GM13976 (cell line): ENCODE measurements at places on chromosomes 5 and 9.

- no peak for DNase-seq
These were observed 791.9 kb upstream of the CDH6 start for GRCh38 chr5:30401479-30402058.

DNA sequence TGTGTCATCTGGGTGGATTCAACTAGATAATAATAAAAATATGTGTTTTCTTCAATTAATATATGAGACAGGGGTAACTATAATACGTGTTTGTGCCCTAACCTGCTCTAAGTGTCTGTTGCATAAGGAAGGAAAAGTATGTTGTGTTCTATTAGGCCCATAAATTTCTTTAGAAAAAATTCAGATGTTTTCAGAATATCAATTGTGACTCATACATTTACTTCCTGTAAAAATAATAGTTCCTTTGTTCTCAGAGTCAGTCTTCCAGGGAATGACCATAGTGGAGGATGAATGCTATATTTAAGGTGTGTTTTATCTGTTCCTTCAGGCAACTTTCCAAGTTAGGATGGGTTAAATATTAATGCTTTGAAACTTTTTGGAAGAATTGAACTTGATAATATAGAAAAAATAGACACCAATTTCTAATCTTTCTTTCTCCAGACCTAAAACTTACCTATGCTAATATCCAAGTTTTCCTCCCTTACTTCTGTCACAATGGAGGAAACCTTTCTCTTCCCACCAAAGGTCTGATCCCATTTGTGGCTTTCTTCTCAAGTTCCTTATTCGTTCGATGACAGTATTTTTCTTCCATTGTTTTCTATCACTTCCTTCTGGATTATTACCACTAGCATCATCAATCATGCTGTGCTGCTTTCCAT lies 49.9 kb downstream of the ISL1 start:
- no peak for DNase-seq

DNA sequence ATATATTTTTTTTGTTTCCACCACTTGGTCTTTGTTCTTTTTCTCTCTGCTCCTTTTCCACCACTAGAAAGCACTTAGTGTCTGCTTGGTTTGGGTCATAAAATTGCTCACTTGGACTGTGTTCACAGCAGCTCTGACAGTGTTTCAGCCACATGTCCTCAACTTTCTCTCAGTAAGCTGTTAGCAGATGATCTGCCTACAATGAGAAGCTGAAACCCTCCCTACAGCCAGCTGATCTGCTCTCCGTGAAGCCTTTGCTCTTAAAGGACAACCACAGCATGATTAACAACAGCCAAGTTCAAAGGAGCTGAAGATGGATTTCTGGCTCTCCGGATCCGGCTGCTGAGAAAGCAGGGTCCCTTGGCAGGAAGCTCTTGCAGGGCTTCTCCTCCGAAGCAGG lies 31.6 kb downstream of the PRLR start:
- no peak for DNase-seq

GRCh38 chr9:87725900-87726709 lies at the start of gene CTSL:
CTSL (plus strand) TSS chr9:87726119; CDS start chr9:87727604, 1,485 bp downstream.
- peak; percentile 45 for DNase-seq

- DNase-seq: no peak
These were observed 4.3 kb downstream of the RPL12 start for GRCh38 chr9:127446713-127447415.

- DNase-seq: no peak
These were observed 376.4 kb downstream of the OSTF1 start for GRCh38 chr9:75464726-75465125.

- DNase-seq: peak; percentile 39
These were observed 25.5 kb downstream of the AGTPBP1 start for GRCh38 chr9:85716031-85716877.

GRCh38 chr9:137694962-137695875 lies 76.4 kb downstream of the EHMT1 start:
- DNase-seq: peak; percentile 75

GRCh38 chr5:43268188-43268820 lies 44.9 kb downstream of the HMGCS1 start:
- DNase-seq: no peak

GRCh38 chr5:144009116-144009515 lies 161.3 kb downstream of the YIPF5 start:
- no peak for DNase-seq

DNA sequence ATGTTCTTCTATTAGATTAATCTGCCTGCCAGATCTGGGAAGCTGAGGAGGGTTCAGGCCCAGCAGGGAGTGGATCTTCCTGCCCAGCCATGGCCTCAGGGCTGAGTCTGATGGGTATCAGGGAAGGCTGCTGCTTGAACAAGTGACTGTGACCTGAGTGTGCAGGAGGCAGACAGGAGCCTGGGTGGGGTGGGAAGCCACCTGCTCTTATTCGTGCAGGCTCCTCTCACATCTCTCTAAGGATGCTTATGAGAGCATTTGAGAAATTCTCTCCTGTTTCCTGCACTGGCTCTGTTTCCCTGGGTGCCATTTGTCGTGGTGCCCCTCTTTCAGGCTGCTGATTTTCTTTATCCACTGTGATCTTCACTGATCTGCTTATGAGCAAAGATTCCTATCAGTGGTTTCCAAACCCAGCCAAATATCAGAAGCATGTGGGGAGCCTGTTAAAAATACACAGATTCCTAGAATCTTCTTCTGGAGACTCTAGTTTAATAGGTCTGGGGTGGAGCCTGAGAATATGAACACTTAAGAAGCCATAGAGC lies 2.1 kb downstream of the RGS3 start:
- DNase-seq: no peak

DNA sequence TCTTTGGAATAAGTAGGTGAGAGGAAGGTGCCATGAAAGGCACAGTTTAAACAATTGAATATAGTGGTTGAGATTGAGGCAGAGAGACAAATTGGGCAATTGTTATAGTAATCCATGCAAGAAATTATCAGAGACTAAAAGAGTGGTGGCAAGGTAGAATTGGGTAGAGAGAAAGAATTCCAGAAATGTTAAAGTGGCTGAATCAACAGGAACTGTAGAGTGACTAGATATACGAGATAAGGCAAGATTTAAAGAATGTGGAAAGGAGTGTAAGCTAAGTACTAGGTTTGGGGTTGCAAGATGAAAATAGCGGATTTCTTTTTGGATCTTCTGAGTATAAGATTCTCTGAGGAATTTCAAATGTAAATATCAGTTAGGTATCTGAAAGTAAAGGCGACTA lies 285.2 kb downstream of the DMRTA1 start:
- DNase-seq: no peak

GRCh38 chr9:26565118-26565517 lies 327.5 kb downstream of the CAAP1 start:
- DNase-seq: no peak

DNA sequence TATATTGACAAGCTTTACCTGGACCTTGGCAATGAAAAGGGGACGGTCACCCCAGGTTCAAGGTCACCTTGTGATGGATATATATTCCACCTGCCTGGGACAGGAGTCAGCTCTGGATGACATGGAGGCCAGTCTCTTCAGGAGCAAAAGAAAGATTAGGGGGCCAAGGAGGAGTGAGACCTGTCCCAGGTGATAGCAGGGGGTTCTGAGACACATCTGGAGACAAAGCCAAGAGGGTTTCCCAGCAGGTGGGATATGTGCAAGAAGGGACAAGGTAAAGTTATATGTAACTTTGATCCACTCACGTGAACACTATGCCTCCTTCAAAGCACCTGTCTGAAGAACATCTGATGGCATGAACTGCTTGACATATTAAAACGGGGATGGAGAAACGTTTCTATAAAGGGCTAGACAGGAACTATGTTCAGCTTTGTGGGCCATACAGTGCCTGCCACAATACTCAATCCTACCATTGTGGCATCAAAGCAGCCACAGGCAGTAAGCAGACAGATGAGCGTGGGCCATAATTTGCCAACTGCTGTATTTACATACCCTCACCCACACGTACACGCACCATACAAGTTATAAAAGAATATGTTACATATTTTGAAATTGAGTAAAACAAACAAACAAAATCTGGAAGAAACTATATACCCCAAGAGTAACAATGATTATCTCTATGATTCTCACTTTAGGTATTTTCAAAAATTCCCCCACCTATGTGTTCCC lies 62.9 kb upstream of the ZNF622 start:
- no peak for DNase-seq

- DNase-seq: peak; percentile 44
These were observed 54.0 kb downstream of the SCAI start for GRCh38 chr9:125089331-125089730.

DNA sequence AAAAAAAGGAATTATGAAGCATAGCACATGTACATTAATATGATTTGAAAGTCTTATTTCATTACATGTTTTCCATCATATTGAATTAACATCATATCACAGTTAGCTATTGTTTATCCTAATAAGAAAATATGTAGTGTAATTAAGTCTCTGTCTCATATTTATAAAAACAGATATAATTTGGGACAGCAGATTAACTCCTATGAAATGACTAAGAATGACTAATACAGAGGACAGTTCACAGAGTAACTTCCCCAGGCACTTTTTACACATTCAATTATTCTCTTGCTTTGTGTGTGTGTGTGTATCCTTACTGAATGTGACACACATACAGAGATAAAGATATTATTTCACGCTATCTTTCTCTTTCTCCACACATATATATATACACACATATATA lies 2400.9 kb upstream of the C9orf72 start:
- DNase-seq: no peak

DNA sequence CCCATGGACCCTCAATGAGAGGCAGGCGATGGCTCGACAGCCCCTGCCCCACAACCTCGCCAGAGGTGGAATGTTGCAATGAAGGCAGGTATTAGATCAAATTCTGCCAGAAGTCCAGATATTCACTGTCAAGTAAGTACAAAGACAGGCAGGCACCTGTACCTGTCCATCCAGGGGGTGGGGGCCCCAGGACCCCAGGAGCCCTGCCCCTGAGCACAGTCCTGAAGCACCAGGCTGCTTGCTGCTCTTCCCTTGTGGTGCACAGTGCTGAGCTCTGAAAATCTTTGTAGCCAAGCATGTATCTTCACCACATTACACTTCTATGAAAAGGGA lies 26.2 kb upstream of the HMCN2 start:
- DNase-seq: no peak

DNA sequence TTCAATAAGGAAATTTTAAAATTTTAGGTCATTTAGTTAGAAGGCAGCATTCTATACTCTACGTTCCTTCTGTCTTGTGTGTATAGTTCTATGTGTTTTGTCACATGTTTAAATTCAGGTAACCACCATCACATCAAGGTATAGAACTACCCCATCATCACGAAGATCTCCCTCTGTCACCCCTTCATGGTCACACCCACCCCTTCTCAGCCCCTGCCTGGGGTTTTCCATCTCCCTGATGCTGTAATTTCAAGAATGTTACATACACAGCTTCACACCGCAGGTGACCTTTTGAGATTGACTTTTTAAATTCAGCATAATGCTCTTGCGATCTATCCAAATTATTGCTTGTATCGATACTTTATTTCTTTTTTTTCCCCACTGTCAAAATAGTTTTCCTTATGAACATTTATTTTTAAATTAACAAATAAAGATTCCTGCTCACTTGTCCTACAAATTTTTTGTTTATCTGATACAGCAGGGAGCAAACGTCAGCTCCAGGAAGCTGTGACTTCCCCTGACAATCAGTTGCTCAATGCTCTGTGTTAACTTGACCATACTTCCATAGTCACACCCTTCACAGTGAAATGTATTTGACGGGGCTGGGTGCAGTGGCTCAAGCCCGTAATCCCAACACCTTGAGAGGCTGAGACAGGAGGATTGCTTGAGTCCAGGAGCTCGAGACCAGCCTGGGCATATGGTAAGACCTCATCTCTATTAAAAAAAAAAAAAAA lies 10.2 kb downstream of the BTNL8 start:
- no peak for DNase-seq

DNA sequence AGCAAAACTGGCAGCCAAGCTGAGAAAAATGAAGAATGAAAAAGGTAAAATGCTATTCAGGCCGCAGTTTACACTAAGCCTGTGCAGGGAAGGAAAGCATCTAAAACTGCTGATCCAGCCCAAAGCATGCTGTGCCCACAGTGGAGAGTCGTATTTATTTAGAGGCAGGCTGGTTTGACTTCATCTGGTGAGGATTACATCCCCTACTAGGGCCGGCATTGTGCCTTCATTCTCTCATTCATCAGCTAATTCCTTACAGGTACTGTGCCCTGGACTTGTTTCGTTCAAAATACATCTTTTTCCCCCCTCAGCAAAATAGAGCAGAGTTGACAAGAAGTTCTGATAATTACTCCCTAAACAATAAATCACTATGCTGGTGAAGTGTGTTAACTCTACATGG lies 137.5 kb upstream of the DAP start:
- no peak for DNase-seq

DNA sequence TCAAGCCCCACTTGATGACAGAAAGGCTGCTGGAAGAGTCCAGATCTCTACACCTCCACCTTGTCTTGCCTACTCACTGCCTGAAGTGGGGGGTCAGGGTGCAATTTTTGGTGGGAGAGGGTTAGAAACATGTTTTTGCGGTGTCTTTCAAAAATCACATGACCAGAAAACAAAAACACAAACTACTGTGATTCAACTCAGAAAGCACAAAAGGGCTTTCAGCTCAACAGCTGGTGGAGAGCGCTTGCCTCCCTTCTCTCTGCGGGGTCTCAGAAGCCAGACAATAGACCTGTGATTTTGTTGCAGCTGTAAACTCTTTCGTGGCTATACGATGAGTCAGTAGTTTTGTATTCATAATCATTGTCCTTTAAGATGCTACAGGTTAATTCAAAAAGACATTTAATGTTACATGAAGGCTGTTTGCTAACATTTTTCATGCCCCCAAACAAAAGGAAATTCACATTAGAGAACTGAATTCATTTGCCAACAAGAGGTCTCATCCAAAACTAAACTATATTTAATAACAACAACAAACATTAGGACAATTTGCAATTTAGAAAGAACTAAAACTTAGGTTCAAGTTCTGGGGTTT lies 172.6 kb upstream of the RAI14 start:
- DNase-seq: no peak

DNA sequence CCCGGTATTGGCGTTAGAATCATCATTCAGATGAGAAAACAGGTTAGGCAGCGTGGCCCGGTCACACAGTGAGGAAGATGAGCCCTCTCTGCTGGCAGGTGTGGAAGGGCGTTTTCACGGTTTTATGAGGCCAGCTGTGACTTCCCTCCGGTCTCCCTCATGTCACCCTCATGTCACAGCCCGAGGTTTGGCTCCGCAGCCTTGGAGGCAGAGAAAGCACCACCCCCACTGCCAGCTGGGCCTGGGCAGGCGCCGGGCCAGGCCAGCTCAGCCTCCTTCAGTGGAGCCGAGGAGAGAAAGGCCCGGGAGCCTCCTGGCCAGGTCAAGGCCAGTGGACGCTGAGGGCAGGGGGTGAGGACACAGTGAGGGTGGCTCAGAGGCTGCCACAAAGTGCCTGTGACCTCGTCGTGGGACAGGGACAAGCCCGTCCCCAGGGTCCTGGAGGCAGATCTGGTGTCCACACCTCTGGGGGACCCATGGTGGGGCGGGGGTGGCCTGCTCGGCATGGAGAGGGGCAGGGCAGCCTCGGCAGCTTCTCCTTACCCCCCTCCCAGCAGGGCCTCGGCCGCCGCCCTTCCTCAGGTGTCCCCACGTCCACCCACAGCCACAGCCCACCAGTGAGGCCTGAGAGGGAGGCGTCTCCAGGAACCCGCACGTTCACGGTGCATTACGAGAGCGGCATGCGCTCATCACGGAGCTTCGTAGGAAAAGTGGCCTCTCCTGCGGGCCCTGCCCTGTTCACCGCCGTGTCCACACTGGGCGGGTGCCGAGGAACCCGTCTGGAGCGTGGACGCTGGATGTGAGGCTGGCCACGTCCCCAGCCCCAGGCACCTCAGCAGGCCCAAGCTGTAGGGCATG lies 32.2 kb downstream of the EXD3 start:
- no peak for DNase-seq

GRCh38 chr5:53191548-53192165 lies 82.1 kb upstream of the MOCS2 start:
- no peak for DNase-seq

GRCh38 chr5:134594797-134595457 lies 37.7 kb downstream of the SAR1B start:
- DNase-seq: no peak
